ENCODE measurements at places on chromosomes 3 and 15.

- no peak for DNase-seq
Measured at GRCh38 chr3:107705046-107705445, 182.3 kb downstream of the BBX start.

DNA sequence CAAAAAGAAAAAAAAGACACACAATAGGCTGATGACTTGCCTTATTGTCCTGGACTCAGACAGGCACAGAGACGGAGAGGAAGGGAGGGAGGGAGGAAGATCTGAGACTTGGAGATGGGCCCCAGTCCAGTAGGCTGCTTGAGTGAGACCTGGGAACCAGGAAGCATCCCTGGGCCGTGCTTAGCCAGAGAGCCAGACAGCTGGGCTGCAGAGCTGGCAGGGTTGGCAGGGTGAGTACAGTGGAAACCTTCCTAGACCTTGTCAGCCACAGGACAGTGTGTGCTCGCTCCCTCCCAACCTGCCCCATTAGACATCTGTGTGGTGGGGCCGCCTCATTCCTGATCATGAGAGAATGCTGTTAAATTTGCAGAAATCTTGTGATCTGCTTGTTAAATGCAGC, 107.9 kb upstream of the ALDH1A3 start:
- DNase-seq = no peak

- no peak for DNase-seq
Measured at GRCh38 chr3:124787476-124788195, 57.4 kb downstream of the UMPS start.

DNA sequence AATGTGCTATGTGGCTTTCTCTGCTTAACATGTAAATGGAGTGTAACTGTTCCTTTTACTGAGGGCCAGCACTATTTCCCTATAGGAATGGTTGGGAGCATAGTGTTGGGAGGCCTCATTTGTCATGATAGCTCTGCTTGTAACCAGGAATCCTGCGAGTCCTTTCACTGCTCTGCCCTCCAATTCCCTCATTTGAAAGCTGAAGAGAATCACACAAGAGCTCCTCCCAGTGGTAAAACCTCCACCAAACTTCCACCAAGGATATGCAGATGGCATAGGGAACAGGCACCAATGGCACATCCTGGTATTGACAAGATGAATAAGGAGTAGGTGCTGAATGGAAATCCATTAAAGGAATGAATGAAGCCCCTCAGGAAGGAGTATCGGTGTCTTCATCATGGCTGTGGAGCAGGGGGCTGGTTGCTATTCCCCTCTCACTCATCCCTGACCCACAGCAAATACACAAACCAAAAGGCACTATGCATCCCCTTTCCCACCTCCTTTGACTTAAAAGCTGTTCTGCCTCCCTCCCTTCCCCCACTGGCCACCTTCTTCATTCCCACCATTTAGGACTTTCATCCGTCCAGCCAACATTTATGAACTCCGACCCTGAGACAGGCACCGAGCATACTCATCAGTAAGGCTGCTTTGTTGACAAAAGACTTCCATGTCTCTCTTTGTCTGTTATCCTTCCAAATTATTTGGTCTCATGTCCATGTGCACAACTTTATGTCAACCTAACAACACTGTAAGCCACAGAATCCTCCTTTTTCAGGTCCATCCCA, 560.8 kb downstream of the FOXP1 start:
- no peak for DNase-seq

Data from NCI-H1105 treated with DMSO at 0.1 percent for 48 hours (cell line).